ENCODE measurements at places on chromosomes 5 and 9.

GRCh38 chr5:73319036-73319435, 129.5 kb downstream of the FOXD1 start:
- no peak for DNase-seq

- DNase-seq = no peak
These were observed 37.7 kb downstream of the SMIM23 start for GRCh38 chr5:171823269-171823668.

DNA sequence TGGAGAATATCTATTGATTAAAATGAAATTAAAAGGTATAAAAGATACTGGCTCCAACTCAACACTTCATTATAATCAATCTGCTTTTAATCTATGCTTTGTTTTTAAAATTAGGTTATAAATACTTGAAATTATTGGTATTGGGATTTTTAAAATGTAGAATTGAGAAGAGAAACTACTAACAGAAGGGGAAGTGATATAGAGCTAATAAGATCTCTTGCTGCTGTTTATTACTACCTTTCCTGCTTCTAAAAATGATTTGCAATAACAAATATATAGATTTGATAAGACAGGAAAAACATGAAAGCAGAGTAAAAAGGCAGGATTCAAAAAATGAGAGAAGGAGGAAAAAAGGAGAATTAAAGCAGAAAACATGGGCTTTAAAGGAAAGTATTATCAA, 209.3 kb upstream of the NREP start:
- no peak for DNase-seq

GRCh38 chr9:79577969-79578723, 6.4 kb downstream of the TLE4 start:
- DNase-seq = no peak

GRCh38 chr9:34502471-34502870, 20.3 kb downstream of the ENHO start:
- no peak for DNase-seq
